ENCODE measurements at places on chromosomes 3 and 15.
A peak's percentile ranks its signal among the peaks of the same experiment; 100 is the strongest.

- no peak for ATAC-seq
These were observed 165.3 kb downstream of the PLCL2 start for GRCh38 chr3:17050071-17050470.

- ATAC-seq: no peak
These were observed 477.1 kb upstream of the KCNMB2 start for GRCh38 chr3:178059119-178059518.

DNA sequence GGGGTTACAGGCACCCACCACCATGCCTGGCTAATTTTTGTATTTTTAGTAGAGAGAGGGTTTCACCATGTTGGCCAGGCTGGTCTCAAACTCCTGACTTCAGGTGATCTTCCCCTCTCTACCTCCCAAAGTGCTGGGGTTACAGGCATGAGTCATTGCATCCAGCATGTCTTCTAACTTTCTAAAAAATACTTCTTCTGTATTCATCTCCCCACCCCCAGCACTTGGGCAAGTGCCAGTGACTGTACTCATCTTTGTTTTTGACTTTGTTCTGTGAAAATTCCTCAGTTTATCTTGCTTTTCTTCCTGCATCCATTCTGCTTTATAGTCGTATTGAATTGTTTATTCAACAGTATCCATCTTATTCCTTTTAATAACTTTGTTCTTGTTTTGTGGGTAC, 47.6 kb downstream of the ARIH1 start:
- no peak for ATAC-seq

GRCh38 chr3:101072300-101072699, 79.1 kb upstream of the ABI3BP start:
- no peak for ATAC-seq

DNA sequence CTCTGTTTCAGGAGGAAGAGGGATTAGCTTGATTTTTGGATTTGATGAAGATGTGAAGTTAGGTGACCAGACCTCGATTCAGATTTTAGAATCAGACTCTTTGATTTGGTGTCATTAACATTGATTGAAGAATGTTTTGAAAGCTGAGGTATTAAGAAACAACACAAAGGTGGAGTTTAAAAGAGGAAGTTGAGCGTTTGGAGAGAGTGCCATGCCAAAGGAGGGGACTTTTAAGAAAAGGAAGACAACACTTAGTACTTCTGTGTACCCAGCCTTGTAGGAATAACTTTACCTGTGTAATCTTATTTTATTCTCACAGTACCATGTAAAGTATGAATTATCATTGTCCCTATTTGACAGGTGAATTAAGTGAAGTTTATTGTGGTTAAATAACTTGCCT, 34.4 kb downstream of the PPARG start:
- ATAC-seq: no peak

DNA sequence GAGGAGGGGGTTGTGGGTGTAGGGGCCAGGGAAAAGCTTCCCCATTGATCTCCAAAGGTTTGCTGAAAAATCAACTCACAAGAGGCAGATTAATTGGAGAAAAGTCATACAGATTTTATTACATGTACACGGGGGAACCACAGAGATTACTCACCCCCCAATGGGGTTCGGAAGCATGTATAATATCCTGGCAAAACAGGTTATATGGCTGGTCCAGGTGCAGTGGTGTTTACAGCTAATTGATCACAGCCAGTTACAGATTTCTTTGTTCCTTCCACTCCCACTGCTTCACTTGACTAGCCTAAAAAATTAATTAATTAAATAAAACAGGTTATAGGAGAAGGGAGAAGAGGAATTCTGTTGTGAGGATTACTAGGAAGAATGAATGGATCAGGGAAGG, 22.4 kb downstream of the PRKCI start:
- no peak for ATAC-seq

GRCh38 chr3:167777356-167777755, 41.8 kb downstream of the SERPINI1 start:
- ATAC-seq: no peak

- ATAC-seq: no peak
These were observed 63.3 kb downstream of the ZNF106 start for GRCh38 chr15:42427429-42428223.

DNA sequence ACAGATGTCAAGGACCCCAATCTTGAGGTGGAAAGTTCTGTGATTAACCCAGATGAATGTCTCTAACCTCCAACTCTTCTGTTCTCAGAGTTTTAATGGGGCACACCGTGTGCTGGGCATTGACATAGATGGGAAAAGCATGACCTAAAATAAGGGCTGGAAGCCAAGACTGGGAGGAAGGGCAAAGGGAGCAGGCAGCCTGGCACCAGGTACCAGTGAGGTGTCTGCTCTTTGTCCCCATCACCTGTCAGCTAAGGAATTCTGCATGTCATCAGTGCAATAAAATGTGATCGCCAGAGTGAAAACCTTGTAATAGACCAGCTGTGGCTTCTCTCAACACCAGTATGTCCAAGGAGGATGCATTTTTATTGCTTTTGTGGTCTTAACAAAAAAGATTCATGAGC, 143.5 kb upstream of the TPM1 start:
- ATAC-seq: no peak

DNA sequence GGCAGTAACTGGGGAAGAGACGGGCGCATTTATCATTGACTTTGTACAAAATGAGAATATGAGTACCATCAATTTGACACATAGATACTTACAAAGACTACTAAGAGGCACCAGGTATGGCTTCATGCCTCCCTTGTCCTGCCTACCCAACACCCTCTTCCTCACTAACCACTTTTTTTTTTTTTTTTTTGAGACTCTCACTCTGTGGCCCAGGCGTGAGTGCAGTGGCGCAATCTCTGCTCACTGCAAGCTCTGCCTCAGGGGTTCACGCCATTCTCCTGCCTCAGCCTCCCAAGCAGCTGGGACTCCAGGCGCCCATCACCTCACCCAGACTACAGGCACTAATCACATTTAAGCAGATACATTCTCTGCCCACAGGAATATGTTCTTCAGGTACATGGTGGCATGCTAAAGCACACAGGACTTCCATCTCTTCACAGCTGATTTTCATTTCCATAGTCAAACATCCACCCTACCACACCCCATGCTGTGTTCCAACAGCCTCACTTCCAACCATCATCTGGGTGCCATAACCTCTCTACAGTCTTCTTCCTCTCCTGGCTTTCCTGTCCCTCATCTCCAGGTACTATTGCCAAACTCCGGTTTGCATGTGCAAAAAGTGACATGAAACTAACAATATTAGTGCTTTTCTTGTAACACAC, 41.7 kb downstream of the RAB27A start:
- ATAC-seq: peak; percentile 24

GRCh38 chr3:125055331-125055912, 375 bp downstream of the HEG1 start:
- peak; percentile 26 for ATAC-seq

DNA sequence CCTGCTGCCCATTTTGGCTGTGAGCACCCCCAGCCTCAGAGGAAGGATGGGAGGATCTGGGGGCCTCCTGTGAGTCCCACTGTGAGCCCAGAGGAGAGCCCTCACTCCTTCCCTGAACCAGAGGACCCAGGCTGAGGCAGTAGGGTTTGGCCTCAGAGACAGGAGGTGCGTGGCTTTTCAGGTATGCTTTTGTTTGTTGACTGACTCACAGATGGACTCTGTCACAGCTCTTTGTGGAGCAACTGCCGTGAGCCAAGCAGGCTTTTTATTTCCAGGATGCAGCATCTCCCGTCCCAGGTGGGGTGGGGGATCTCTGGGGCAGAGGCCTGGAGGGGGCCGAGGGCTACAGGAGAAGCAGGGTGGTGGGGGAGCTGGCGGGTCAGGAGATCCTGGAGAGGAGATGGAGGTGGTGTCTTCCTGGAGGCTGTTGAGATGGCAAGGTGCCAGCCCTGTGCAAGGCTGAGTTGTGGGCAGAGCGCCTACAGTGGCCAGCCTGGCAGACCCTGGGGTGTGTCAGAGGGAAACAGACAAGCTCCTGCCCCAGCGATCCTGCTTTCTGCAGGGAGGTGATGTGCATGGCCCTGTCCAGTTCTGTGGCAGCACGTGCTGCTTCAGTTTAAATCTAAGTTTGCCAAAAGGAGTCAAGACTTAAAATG, 24.0 kb downstream of the PLXNA1 start:
- no peak for ATAC-seq

DNA sequence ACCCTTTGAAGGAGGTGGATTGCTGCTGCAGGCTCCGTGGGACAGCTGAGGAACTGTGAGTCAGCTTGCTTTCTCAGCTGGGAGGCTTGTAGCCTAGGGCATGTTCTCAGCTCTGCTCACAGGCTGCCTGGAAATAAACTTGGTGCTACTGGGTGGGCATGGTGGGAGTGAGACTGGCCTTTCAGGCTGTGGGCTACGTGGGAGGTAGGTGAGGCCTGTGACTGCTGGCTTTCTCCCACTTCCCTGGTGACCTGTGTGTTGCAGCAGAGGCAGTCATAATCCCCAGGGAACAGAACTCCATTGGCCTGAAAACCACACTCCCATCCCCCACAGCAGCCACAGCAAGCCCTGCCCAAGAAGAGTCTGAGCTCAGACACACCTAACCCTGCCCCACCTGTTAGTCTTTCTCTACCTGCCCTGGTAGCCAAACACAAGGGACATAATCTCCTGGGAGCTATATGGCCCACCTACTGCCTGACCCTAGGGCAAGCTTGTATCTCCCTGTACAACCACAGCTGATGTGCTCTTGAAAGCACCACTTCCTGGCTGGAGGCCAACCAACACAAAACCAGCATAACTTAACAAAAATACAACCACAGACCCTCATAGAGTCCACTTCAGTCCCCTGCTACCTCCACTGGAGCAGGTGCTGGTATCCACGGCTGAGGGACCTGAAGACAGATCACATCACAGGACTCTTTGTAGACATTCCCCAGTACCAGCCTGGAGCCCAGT, 236.5 kb downstream of the SQOR start:
- ATAC-seq: no peak

DNA sequence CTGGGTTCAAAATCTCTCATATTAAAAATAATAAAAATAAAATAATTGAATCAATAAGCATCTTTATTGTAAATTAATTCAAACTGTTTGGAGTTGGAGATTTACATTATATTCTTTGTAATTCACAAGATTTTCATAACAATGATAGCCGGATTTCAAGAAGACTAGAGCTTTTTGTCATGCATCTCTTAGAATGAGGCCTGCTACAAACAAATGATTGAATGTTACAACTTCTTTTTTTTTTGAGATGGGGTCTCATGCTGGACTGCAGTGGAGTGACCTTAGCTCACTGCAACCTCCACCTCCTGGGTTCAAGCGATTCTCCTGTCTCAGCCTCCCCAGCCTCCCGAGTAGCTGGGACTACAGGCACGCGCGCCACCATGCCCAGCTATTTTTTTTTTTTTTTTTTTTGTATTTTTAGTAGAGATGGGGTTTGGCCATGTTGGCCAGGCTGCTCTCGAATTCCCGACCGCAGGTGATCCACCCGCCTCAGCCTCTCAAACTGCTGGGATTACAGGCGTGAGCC, 3.5 kb downstream of the SLTM start:
- ATAC-seq: no peak

DNA sequence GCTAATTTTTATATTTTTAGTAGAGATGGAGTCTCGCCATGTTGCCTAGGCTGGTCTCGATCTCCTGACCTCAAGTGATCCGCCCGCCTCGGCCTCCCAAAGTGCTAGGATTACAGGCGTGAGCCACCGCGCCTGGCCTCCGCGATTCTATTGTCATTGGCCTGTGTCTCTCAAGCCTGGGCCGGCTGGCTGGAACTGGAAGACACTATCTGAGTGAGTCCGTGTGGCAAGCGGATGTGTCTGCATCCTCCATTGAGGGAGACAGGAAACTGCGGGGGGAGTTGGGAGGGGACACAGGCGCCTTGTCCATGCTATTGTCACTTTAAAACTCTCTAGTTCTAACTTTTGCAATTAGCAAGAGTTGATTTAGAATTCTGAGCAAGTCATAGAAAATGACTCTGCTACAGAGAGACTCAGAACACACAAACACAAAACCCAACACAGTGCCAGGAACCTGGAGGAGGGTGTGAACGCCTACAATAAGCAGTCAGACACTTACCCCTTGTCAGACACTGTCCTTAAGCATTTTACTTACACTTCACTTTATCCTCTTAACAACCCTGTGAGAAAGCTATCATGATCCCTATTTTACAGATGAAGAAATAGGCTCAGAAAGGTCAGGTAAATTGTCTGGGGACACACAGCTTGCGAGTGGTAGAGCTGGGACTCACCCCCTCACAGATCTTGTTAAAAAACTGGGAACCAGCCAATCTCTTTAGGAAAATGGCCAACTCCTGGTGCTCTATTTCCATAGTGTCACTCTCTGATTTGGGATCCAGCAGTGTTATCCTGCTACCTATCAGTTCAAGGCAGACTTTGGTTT, 38.7 kb downstream of the ANP32A start:
- ATAC-seq: peak; percentile 42

GRCh38 chr3:30826531-30826942, 67.9 kb downstream of the GADL1 start:
- ATAC-seq: no peak

DNA sequence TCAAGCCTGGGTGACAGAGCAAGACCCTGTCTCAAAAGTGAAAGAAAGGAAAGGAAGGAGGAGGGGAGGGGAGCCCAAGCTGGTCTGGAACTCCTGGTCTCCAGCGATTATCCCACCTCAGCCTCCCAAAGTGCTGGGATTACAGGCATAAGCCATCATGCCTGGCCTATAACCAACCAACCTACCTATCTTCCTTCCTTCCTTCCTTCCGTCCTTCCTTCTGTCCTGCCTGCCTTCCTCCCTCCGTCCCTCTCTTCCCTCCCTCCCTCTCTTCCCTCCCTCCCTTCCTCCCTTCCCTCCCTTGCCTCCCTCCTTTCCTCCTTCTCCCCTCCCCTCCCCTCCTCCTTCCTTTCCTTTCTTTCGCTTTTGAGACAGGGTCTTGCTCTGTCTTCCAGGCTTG, 56.7 kb upstream of the HACD2 start:
- no peak for ATAC-seq

DNA sequence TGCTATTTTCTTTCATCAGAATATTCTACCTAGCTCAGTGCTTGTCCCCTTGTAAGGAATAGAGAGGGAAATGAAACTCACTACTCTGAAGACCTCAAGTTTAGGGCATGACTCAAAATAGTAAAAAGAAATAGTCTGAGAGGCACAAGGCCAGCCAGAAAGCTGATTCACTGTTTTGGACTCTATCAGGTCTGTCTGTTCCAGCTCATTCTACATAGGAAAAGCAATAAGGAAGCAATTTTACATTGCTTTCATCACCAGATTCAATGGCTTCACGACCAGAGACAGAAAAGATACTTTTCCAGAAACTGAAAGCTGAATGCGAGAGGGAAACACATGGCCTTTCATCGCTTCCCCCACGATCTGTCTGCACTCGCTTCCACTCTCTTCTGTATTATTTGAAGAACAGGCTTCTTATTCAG, 276.0 kb downstream of the GBE1 start:
- ATAC-seq: no peak

GRCh38 chr3:192494174-192494573, 233.2 kb downstream of the FGF12 start:
- no peak for ATAC-seq

- peak; percentile 28 for ATAC-seq
These were observed 97.4 kb upstream of the KLF13 start for GRCh38 chr15:31228980-31229826.
